ENCODE measurements at places on chromosomes 1 and 21.

DNA sequence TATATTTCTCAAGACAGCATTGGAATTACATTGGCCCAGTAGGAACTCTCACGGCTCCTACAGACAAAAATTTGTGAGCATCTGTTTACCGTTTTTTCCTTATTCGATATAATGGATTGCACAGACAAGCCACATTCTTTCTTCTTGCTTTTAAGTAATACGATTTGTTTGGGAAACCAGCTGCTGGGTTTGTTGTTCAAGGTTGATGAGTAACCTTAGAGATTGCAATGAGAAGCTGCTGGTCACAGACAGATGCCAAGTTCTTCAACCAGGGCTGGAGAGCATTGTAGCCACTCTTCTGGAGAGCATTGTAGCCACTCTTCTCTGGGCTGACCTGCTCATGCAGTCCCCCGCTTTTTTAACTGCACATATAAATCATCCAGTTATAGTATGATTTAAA, 1.4 kb upstream of the MIA3 start:
- no peak for DNase-seq

DNA sequence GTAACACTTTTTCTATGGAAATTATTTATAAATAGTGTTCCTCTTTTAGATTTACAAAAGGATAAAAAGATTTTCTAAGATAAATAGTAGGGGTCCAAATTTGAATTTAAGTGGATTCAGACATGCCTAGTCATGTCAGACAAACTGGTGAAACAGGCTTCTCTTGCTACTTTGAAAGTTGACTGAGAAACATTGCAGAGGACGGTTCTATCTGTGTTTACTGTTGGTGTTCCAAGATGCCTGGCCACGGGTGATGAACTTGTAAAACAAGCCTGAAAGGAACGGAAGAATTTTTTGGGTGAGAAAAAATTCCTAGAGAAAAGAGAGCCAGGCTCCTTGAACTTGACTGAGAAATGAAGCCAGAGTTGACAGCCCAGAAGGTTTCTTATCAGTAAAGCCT, 2.2 kb downstream of the KRTAP19-1 start:
- DNase-seq = no peak

DNA sequence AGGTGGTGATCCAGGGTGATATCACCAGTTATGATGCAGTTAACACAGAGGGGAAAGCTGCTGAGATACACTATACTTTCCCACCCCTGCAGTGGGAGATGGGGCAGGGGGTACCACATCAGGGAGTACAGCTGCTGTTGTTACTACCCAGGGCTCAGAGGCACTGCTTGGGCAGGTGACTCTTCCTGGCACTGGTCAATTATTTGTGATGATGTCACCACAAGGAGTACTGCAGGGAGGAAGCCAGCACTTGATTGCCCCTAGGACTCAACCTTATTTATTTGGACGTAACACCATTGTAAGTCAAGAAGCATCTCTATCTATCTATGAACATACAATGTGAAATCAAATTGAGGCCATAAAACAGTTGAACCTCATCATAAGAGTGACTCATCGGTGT, 10.1 kb downstream of the IFNAR1 start:
- DNase-seq = no peak

DNA sequence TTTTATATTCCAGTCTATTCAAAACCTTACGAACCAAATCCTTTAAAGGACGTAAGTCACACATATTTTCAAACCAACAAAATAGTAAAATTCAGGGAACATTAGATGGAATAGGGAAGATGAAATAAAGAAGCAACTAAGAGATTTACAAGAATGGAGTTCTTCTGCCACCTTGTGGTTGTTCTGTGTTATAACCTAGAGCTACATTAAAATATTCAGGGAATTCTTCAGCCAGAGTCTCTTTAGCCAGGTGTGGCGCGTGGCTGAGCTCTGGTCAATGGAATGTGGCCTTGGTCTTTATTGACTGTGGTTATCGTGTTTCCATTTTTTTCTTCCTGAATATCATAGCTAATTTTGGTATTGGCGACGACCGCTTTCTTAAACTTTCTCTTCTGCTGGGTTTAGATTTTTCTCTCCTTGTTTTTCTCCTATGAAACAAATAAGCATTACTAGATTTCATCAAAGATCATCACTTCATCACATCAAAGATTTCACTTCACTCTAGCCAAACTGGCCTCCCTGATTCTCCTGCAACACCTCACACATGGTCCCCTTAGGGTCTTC, 221.3 kb downstream of the MRPL39 start:
- DNase-seq = no peak

GRCh38 chr1:1084372-1085170, 10.5 kb upstream of the RNF223 start:
- DNase-seq = no peak

GRCh38 chr1:205183676-205184335, 27.7 kb downstream of the DSTYK start:
- DNase-seq = no peak

DNA sequence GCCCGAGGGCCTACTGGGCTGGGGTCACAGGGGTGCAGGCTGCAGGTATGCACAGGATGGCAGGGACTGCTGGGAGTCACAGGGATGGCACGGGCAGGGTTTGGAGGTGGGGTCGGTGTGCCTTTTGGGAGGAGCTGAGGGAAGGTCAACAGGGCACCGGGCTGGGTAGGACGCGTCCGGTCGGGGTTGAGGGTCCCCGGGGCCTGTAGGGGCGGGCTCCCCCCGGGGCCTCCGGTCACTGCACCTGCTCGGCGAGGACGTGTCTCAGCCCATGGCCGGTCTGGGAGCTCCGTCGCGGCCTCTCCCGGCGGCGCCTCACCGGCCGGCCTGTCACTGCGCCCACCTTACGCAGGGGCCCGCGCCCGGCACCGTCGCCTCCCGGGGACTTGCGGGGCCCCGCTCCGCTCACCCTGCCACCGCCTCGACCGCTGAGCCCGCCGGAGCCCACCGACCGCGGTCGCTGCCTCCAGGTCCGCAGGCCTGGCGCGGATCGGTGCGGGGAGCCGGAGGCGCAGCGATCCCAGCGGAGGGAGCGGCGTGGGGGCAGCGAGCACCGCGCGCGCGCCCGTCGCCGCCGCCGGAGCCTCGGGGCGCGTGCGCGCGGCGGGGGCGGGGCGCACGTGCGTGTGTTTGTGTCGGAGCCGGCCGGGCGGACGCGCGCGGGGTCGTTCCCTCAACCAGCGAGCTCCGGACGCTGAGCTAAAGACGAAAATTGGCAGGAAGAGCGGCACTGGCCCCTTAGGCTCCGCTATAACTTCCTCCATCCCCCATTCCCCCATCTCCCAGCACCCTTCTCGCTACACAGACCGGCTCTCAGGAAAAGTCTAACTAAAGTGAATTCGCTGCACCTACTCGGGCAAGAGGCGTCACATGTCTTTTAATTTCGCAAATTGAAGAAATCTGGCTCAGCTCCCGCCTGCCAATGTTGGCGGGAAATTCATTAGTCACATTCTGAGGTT, at the start of gene AMIGO1:
TSS of gene AMIGO1 (minus strand) at position 552 of the 959 bp plus-strand sequence. CDS start 815 bp downstream, outside the sequence.
- peak; percentile 40 for DNase-seq

DNA sequence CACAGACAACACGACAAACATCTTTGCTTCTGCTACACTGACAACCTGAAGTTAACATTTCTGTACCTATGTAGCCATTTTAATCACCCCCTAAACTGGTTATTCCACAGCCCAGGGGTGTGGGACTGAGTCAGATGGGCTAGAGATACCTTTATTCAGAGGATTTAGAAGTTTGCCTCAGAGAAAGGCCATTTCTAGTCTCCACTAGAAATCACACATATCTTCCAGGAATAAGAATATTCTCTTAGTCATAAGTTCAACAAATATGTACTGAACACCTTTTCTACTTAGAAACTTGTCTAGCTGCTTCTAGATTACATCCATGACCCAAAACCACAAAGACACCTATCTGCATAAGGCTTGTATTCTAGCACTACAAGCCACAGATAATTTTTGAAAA, 38.8 kb downstream of the ERG start:
- no peak for DNase-seq

DNA sequence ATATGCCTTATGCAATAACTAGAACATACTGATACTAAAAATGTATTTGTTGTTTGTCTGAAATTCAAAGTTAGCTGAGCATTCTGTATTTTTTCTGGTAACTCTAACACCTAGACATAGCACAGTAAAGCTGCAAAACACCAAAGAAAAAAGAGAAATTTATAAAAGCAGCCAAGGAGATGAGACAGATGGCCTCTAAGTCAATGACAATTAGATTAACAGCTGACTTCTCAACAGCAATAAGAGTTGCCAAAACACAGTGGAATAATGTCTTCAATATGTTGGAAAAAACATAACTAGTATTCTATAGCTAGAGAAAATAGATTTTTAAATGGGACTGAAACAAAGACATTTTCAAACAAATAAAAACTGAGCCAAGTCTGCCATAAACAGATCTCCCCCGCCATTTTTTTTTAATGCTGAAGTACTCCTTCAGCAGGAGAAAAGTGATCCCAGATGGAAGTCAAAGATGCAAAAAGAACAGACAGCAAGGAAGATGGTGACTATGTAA, 81.3 kb downstream of the SYF2 start:
- DNase-seq = no peak

GRCh38 chr1:238088560-238089290, 198.0 kb upstream of the ZP4 start:
- no peak for DNase-seq

- DNase-seq = no peak
Observed at GRCh38 chr1:204367193-204367858, 7.6 kb upstream of the PLEKHA6 start.

DNA sequence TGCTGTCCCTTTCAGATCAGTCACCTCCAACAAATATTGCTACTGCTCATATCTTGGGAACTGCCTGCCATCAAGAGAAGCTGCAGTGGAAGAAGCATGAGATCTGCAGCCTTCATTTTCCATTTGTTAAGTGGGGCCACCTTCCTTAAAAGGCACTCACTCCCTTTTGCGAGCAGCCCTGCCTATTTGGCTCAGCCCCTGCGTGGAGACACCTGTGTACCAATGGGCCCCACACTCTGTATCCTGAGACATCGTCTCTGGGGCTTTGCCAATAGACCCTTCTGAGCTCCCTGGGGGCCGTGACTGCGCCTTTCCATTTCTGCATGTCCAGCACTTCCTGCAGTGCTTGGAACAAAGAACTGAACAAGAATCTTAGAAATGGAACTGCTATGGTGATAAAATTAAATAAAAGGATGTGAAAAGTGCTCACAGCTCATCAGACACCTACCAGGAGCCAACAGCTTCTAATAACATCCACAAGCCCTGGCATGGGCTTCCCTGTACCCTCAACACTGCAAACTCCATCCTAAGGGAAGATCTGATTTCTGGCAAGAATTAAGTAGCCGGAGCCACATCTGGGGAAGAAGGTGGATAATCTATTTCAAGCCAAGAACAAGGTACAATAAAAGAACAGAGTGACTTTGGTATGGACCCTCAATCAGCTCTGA, 36.7 kb downstream of the PARP1 start:
- no peak for DNase-seq

GRCh38 chr1:188237573-188238348, 1409.0 kb downstream of the PLA2G4A start:
- no peak for DNase-seq

All from stimulated activated CD4-positive, alpha-beta T cell treated with anti-CD3 and anti-CD28 coated beads, Interleukin-15, amount 100 ng/mL, for 48 hours (primary cell).